ENCODE measurements at places on chromosomes 11 and 22.

DNA sequence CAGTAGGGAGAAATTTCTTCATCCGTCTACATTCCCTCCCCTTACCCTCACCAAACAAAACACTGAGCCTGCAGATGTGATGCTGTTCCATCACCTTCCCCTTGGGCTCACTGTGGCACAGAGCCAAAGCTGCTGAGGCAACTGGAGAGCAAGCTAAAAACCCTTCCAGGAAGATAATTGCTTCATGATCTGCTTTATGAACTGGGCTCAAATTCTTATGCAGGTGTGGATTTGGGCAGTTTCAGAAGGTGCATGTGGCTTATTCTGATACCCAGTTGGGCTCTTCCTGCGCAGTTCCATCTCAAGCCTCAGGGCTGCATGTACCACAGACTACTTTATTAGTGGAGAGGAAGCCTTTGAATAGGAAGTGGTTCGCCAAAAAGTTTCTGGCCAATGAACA is 58.3 kb downstream of the AAMDC start:
- DNase-seq = no peak

- no peak for DNase-seq
Measured at GRCh38 chr11:41878095-41878494, 418.6 kb upstream of the LRRC4C start.

GRCh38 chr11:44824300-44824704 is 97.5 kb downstream of the TSPAN18 start:
- DNase-seq = no peak

- no peak for DNase-seq
Measured at GRCh38 chr22:49153921-49154320, 673.8 kb downstream of the BRD1 start.

GRCh38 chr22:29138556-29139305 is 65.9 kb downstream of the KREMEN1 start:
- DNase-seq = no peak

DNA sequence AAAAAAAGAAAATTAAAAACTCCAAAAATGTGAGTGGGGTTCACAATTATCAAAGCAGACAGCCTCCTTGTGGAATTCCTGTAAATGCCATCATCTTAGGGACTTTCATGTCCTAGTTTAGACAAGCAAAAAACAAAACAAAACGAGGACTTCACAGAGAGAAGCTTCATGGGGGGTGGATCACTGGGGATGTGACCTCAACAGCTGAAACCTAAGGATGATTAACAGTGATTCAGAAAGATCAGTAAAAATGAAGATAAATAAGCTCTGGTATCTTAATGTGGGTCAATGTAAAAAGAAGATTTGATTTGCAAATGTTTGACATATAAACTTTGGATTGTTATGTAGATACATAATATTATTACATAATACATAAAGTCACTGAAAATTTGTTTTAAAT is 8.1 kb upstream of the OR10W1 start:
- DNase-seq = peak; percentile 15

GRCh38 chr11:95671768-95672167 is 117.8 kb downstream of the FAM76B start:
- DNase-seq = no peak

GRCh38 chr11:9594267-9595046 is 21.0 kb downstream of the WEE1 start:
- no peak for DNase-seq

DNA sequence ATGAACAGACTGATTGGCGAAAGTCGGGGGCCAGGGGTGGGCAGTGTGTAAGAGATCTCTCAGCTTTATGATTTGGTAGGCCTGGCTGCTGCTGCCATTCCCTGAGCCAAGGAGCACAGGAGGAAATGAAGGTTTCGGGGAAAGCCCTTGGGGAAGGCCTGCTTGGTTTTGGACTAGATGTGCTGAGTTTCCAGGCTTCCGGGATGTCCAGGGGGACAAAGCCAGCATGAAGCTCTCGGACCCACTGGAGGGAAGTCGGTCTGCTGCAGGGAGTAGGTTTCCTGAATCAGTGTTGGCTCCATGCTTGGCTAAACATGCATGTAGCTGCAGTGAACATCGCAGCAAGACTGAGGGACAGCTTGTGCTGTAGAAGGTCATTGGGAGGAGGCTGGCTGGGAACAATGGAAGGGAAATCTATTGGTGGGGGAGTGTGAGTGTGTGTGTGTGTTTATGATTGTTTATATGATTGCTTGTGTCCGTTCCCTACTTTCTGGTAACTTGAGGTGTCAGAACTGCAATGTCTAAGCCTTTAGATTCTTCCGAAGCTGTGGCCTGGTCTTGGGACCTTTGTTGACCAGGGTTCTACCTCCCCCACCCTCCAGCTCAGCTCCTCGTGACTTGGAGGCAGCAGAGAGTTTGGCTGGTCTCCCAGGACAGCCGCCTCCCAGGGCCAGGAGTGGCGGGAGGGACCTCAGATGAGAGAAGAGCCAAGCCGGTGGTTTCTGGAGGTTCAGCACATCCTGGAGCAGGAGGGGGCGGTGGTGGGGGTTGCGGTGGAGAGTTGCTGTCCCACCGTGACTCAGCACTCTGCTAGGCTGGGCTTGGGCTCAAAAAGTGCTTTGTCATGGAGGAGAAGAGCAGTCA is 4.0 kb upstream of the FTH1 start:
- peak; percentile 99 for DNase-seq

DNA sequence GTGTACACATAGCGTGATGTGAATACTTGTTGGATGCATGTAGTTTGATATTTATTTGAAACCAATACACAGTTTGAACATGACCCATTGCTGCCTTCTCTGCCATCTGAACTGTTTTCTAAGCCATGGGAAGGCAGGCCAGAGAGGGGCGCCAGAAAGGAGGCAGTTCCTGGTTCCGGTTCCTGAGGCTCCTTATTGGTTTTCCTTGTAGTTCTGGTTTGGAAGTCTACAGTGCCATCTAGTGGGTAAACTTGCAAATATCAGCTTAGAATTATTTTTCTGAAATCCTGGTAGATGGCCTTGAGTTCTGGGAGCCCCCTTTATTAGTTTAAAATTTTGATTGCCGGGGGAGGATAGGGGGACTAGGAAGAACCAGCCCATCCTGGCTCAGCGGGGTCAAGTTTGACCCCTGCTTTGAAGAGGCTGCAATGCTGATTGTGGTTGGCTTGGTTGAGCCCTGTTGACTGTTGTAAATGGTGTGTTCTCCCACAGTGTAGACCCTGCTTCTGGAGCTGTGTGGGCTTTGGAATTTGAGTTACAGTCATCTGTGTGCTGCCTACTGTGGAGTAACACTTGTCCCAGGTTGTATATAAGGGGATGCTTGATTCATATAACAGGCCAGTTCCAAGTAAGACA is 48.4 kb downstream of the GRAMD1B start:
- peak; percentile 82 for DNase-seq

DNA sequence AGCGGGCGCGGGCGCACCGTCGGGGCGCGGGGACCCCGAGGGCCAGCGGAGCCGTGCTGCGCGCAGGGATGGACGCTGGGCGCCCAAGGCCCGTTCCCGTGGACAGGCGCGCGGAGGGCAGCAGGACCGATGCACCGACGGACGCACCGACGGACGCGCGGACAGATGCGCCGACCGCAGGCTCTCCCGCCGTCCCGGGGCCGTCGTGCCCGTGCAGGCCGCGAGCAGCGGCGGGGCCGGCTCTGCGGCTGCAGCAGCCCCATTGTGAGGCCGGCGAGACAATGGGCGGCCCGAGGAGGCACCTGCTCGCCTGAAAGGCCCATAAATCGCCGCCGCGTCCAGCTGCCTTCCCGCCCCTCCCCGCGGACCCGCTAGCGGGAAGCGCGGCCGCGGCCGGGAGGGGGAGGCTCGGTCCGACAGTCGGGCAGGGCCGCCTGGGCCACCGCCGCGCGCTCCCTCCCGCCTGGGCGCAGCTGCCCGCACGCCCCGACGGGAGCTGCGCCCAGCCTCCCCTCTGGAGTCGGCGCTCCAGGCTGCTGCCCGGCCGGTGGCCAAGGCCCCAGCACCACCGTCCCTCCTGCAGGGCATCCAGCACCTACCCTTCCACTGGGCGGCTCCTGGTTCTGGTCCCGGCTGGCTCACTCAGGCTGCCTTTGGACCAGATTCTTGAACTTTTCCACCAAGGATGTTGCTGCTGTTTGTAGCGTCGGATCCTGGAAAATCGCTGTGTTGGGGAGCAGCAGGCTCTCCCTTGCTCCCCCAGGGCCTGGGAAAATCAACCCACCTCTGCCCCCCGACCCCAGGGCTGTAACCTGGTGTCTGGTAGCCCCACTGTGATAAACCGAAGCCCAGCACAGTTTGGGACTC is 15.8 kb downstream of the CDKN1C start:
- DNase-seq = no peak

GRCh38 chr22:39303358-39303757 is 16.1 kb downstream of the RPL3 start:
- no peak for DNase-seq

DNA sequence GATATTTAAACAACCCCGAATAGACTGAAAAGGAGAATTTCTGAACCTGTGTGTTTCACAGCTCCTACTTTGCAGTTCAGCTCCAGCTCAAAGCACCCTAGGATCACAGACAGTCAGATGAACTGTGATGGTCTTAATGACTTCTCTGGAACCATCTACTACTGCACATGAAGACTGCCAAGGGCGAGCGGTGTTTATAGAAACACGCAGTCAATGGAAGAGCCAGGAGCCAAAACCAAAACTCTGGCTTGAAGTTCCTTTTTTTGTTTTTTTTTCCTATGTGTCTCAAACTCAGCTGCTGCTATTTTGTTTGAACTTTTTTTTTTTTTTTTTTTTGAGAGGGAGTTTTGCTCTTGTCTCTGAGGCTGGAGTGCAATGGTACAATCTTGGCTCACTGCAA is 382.6 kb upstream of the SYN3 start:
- no peak for DNase-seq

Measured in HFFc6 (cell line).